CD4-positive, alpha-beta T cell treated with Interleukin-4 for 1 hour (primary cell): ENCODE measurements at places on chromosomes 2 and 18.

GRCh38 chr2:6865346-6866274 lies at the start of gene CMPK2:
CMPK2 (minus strand) TSS chr2:6865907; CDS start chr2:6865696, 211 bp downstream.
- DNase-seq: peak; percentile 68

GRCh38 chr18:58848685-58849084 lies 16.0 kb upstream of the ZNF532 start:
- no peak for DNase-seq

- DNase-seq: no peak
These were observed 66.1 kb downstream of the TMEFF2 start for GRCh38 chr2:192128655-192129054.

- DNase-seq: no peak
These were observed 3.1 kb upstream of the MYCN start for GRCh38 chr2:15937105-15937881.

DNA sequence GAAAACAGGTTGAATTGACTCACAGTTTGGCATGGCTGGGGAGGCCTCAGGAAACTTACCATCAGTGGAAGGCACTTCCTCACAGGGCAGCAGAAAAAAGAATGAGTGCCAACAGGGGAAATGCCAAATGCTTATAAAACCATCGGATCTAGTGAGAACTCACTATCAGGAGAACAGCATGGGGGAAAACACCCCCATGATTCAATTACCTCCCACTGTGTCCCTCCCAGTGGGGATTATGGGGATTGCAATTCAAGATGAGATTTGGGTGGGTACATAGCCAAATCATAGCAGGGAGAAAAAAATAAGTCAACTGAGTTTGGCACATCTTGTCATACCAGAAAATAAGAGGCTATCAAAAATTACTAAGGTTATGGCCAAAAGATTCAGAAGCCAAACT lies 96.3 kb downstream of the TRIP12 start:
- DNase-seq: no peak

- DNase-seq: no peak
These were observed 526.3 kb upstream of the LRRTM1 start for GRCh38 chr2:80830891-80831290.

DNA sequence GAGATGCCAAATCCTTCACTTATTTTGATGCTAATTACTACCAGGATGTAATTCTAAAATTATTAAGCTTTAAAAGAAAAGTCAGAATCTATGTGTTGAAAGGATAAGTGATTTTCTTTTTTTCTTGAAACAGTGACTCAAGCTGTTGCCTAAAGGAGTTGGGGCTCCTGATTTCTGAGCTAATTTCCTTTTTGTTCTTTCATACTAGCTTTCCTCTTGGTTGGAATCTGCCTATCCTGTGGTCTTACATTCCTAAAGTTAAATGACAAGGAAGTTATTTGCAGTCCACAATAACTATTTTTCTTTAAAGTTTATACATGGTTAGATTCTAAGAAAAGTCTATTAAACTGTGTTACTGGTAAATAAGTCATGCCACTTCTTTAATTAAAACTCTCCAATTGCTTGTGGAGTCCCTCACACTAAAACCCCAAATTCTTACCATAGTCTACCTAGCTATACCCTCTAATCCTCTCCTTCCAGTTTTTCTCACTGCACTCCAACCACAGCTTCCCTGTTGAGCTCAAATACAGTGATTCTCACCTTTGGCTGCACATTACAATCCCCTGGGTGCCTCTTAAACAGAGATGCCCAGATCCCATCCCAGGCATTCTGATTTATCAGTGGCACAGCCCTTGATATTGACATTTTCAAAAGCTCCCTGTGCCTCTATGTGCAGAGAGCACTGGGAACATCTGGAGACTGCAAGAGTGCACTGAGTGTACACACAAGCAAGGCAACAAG lies 63.3 kb upstream of the EFEMP1 start:
- no peak for DNase-seq

GRCh38 chr2:234638966-234639365 lies 142.1 kb upstream of the ARL4C start:
- DNase-seq: no peak

DNA sequence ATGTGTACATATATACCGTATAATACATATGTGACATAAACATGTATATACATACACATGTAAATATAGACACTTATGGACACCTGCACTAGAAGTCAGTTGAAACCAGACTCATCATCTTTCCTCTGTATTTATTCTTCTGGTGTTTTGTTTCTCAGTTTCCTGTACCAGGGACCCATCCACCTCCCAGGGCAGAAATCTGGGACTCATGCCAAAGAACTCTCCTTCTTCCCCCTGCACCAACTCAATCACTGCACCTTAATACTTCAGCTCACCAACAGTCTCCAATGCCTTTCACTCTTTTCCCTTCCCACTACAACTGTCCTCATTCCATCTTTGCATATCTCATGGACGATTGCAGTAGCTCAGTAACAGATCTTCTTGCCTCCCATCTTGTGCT lies 428.0 kb downstream of the FBXO15 start:
- no peak for DNase-seq

DNA sequence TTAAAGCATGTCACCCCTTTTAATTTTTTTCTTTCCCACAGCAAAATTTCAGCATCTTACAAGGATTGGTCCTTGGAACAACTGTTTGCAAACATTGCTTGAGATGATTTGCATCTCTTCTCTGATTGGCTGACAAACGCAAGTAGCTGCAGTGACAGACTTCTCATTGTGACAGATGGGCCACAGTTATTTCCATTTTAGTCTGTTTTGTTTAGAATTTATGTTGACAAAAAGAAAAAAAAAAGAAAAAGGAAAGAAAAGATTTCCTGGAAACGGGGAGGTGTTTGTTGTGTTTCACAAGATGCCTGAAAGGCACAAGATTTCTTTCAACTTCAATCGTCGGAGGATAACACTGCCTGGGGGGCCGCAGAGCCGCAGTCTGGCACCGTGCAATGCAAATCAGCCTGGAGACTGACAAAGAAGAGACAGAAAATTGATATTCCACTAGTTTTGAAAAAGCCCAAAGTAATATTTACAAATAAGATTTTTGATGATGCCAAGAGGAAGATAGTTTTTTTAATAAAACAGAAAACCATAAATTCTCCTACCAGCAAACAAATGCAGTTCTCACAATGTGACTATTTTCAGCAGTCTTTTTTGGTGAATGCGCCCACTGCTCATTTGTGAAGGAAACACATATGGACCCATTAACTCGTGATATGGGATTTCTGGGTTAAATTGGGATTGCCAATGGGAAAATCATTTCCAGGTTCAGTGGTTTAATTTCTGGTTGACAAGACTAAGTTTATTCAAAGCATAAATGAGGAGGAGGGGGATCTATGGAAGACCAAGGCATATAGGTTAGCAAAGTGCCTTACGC lies 296.2 kb upstream of the SMIM21 start:
- DNase-seq: no peak

GRCh38 chr2:177328056-177328455 lies 63.5 kb upstream of the NFE2L2 start:
- no peak for DNase-seq

- no peak for DNase-seq
These were observed 572.2 kb upstream of the SALL3 start for GRCh38 chr18:78407466-78407844.

DNA sequence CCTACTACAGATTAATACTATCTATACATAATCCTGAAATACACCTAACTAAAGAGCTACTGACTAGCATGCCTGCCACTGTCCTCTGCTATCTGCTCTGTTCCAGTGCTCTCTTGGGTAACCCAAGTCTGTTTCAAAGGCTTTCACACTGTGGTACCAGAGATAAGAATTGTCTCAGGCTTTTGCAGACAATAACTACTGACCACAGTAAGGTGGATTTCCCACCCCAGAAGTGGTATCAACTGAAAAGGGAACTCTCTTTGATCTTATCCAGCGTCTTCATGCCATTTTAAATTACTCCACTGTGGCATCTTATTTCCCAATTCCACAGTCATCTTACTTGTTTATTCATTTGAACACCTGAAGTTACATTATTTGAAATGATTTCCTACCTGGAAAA lies 190.2 kb downstream of the IKZF2 start:
- no peak for DNase-seq

- DNase-seq: no peak
These were observed 2.9 kb upstream of the ME2 start for GRCh38 chr18:50875966-50876536.

DNA sequence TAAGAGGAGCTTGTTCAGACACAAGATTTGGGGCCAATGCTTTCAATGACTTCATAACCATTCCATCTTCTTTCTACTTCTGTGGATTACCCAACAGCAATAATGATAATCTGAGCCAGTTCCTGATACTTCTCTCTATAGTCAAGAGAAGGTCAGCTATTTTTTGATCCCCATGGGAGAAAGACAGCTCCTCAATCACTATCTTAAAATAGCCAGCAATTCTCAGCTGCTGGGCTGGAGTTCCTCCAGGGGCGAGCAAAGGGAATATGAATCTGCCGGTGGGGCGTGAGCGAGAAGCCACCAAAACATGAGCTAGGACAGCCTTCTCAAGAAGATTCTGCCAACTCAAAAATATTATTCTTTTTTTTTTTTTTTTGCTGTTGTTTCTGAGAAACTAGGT lies at the start of gene TMEM182:
Gene TMEM182 (plus strand): TSS at position 269 of the 400 bp plus-strand sequence. CDS start 187 bp downstream, outside the sequence.
- no peak for DNase-seq

GRCh38 chr2:234102112-234102511 lies 51.6 kb downstream of the SPP2 start:
- peak; percentile 48 for DNase-seq

GRCh38 chr18:32373995-32374394 lies 96.7 kb downstream of the GAREM1 start:
- DNase-seq: no peak

- DNase-seq: peak; percentile 82
These were observed 71.7 kb downstream of the NCAPH start for GRCh38 chr2:96407041-96407918.

DNA sequence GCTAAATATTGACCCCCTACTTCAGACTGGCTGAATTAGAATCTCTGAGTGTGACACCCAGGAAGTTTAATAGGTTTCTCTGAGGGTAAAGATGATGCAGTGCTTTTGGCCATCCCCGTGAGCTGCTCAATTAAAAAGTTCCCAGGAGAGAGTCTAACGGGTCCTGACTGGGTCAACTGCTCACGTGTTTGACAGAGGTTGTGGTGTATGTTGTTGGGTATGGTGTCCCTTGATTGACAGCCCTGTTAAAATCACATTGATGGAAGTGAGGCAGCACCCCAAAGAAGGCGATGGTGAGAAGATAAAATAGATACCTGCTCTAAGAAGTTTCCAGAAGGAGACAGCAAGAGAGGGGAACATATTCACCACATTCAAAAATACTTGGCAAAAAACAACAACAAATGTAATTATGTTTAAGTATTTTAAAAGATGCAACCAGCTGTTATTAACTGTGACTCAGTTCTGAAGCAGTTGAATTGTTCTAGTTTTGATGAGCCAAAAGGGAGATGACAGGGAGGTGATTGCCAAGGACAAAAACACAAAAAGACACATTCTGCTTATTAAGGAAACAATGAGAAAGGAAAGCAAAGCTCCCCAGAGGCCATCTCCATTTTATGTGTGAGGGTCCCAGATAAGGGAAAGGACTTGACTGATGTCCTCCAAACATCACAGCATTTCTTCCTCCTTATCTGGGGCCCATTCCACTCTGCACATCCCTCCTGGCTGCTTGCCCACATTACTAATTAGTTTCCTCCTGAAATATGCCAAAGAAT lies 11.5 kb upstream of the GMCL1 start:
- no peak for DNase-seq

GRCh38 chr2:176613323-176613987 lies 344.2 kb downstream of the MTX2 start:
- DNase-seq: no peak

DNA sequence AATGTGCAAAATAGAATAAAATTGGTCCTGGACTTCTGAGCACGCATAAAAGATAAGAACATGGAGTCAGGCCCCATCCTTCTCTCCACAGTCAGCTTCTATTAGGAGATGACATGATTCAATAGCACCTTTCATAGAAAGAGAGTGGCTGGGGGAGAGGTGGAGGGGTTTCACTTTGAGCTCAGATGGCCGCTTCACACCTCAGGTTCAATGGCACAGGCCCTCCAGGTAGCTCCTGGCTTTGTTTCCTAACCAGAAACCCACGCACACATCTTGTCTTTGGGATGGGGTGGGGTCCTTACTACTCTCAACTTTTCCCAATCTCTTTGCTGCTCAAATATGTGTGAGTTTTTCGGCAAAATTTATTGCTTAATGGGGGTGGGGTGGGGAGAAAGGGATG lies 332.3 kb downstream of the CLIP4 start:
- no peak for DNase-seq

DNA sequence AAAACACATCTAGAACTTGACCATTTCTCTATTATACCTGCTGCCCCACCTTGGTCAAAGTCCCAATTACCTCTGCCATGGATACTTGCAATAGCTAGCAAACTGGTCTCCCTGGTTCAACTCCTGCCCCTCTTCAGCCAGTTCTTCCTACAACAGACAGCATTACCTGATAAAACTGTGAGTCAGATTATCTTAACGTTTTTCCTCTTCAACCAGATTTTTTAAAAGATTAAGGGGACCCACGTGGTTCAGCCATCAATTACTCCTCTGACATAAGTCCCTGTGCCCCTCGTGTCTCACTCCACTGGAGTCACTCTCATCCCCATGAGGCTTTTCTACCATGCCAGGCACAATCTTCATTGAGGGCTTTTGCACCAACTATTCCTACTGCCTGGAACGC lies 5.3 kb upstream of the ARHGAP15 start:
- no peak for DNase-seq

- DNase-seq: no peak
These were observed 46.3 kb upstream of the CCDC150 start for GRCh38 chr2:196592911-196593881.

DNA sequence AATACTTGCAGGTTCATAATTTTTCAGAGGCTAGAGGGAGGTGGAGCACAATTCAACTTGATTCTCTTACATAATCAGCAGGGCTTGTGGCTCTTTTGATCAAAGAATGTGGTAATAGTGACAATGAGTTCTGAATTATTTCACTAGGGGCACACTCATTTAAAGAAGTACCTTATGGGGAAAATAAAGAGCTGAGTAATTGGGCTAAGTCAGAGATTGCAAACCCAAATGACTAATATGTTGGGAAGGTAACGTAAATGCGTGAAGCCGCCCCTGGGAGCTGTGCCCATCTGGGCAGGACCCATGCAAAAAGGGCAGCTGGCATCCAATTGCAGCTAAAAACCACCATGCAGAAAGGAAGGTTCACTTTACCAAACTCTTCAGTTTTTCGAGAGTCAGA lies 35.3 kb downstream of the NCKAP5 start:
- DNase-seq: no peak

DNA sequence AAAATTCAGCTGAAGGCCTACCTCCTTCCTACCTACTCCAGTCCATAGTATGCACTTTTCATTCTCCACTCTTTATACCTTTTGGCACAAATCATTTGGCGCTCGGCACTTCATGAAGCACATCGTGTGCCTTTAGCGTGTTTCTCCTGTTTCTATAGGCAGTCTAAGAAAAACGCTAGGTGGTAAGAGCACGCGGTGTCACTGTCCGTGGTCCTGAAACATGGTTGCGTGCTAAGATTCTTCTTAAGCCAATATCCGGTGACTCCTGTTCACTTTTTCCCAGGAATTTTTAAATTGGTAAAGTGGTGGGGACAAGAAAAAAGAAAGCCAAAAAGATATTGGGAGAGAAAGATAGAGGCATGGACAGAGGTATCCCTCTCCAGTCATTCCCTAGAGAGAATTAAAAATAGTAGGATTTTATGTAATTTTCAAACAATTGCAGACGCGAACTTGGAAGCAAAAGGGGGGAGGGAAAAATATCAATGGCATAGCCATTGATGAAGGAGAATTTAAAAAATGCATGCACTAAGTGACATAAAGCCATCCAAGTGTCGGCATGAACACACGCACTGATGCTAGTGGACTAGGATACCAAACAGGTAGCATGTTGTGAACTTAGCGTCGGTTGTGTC lies 1.4 kb upstream of the CTNNA2 start:
- no peak for DNase-seq

- no peak for DNase-seq
These were observed 201.0 kb downstream of the NDUFA10 start for GRCh38 chr2:239824046-239824694.
